Stimulated activated CD8-positive, alpha-beta memory T cell treated with anti-CD3 and anti-CD28 coated beads, Interleukin-4, amount 100 ng/mL, for 4 hours (primary cell): ENCODE measurements at places on chromosomes 2 and 18.

- no peak for DNase-seq
Observed at GRCh38 chr2:209771474-209772289, at the start of gene UNC80. UNC80 (plus strand) TSS chr2:209771832; CDS start chr2:209772073, 241 bp downstream.

GRCh38 chr2:217035967-217036366, 176.1 kb upstream of the TNP1 start:
- no peak for DNase-seq

- DNase-seq, result no peak
Observed at GRCh38 chr2:9666306-9666705, 35.5 kb upstream of the YWHAQ start.

DNA sequence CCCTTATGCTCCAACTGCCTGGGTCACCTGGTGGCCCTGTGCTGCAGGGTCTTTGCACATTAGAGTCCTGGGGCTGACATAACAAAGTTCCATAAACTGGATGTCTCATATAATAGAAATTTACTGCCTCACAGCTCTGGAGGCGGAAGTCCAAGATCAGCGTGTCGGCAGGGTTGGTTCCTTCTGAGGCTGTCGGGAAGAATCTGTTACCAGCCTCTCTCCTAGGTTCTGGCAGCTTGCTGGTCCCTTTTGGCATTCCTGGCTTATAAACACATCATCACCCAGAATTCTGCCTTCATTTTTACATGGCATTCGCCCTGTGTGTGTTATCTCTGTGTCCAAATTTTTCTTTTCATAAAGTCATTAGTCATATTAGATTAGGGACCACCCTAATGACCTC, 170.5 kb downstream of the NDUFA10 start:
- no peak for DNase-seq

GRCh38 chr2:164842624-164842966, 972 bp upstream of the COBLL1 start:
- DNase-seq, result no peak

GRCh38 chr2:217698691-217699090, 304.1 kb downstream of the TNS1 start:
- DNase-seq, result no peak
